ENCODE measurements at places on chromosomes 7 and 10. TPM values are rescaled to one million over a fixed set of nuclear protein-coding genes. Genes with fewer than 3 reads are reported as not detected.

GRCh38 chr7:94739180-94739579 lies 83.2 kb upstream of the SGCE start:
- H3K36me3 ChIP-seq = no peaks in the 10 kb centered on the region
- no peaks in the 10 kb centered on the region for H3K27me3 ChIP-seq
- H3K4me1 ChIP-seq = no peaks in the 10 kb centered on the region
- H3K4me3 ChIP-seq = no peak overlapping the region

DNA sequence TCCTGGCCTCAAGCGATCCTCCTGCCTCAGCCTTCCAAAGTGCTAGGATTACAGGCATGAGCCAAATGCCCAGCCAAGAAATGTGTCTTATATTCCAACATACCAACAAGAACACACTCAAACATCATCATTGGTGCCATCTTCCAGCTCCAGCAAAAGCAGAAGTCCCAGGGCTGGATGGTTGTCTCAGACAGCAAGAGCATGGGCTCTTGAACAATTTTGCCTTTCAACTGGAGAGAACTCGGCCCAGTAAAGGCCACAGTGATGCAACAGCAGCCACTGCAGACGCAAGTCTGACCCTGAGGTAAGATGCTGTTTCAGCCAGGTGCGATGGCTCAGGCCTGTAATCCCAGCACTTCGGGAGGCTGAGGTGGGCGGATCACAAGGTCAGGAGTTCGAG lies 52.8 kb upstream of the NFE2L3 start:
- H3K4me1 ChIP-seq = peaks cover 17% of the 10 kb centered on the region
- no peak for DNase-seq
- no peak overlapping the region for H3K4me3 ChIP-seq
- no peak overlapping the region for H3K27ac ChIP-seq
- peaks cover 23% of the 10 kb centered on the region for H3K27me3 ChIP-seq

DNA sequence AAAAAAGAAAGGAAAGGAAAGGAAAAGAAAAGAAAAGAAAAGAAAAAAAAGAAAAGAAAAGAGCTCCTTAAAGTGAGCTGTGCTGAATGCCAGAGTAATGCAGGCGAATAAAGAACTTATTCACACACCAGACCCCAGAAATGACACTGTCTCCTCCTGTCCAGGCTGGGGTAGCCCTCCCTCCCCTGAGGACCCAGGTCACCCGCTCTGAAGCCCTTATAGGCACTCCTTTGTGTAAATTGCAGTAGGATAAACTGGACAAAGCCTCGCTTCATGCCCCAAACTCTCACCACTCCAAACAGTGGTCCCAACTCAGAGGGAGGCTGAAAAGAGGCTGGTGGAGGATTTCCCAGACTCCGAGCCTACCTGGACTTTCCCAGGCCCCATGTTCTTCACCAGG lies 46.3 kb downstream of the PKD1L1 start:
- peaks cover 11% of the 10 kb centered on the region for H3K27me3 ChIP-seq
- peaks cover 16% of the 10 kb centered on the region for H3K4me1 ChIP-seq
- peak overlapping the region; percentile 60 for H3K4me3 ChIP-seq
- DNase-seq = no peak
- H3K36me3 ChIP-seq = no peaks in the 10 kb centered on the region
- H3K27ac ChIP-seq = peak overlapping the region; percentile 62

DNA sequence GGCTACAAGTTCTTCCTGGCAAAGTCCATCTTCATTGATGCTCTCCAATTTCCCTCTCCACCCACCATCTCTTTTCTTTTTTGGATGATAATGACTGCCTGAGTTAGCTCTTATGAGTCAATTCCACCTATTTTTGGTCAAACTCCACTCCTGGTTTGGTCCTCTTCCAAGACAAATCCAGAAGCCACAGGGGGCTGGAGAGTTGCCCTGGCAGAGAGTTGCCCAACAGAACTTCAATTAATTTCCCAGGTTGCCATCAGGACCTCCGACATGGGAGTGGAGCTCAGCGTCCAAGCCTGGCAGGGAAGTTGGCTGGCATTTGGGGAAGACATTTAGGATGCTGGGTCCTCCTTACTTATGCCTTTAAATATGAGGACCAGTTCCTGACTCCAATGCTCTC lies 29.2 kb upstream of the KCNMA1 start:
- peaks cover 18% of the 10 kb centered on the region for H3K27me3 ChIP-seq
- DNase-seq = no peak
- no peak overlapping the region for H3K27ac ChIP-seq
- H3K4me1 ChIP-seq = peaks cover 33% of the 10 kb centered on the region
- no peaks in the 10 kb centered on the region for H3K36me3 ChIP-seq

DNA sequence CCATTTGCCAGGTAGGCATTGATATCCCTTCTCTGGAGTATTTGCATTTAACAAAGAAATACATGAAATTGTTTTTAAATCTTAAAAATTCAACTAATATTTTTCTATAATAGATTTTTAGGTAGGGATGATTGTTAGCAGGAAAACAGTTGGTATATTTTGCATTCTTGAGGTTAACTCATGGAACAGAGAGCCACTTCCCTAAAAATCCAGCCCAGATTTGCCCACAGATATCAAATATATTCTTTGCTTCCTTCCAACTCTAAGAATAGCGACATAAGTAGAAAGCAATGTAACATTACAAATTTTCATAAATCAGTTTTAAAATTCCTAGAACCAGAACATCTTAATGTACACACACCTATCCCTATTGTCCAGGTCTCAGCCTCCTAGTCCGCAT lies 45.0 kb upstream of the ANLN start:
- no peak overlapping the region for H3K4me3 ChIP-seq
- DNase-seq = no peak
- no peaks in the 10 kb centered on the region for H3K27me3 ChIP-seq
- peaks cover 25% of the 10 kb centered on the region for H3K4me1 ChIP-seq

DNA sequence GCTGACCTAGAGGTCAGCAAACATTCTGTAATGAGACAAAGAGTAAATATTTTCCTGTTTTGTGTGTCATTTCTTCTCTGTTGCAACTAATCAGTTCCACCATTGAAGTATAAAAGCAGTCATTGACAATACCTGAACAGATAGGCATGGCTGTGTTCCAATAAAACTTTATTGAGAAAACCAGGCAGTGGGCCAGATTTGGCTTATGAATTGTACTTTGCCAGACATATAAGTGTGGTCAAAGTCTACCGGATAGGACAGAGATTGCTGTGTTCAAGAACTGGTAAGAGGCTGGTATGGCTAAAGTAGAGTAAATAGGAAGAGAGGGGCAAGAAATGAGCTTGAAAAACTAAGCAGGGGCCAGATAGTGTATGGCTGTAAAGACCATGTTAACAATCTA lies 38.3 kb upstream of the TAC1 start:
- H3K27me3 ChIP-seq = no peaks in the 10 kb centered on the region
- no peaks in the 10 kb centered on the region for H3K4me1 ChIP-seq
- H3K36me3 ChIP-seq = no peaks in the 10 kb centered on the region
- no peak for DNase-seq

- H3K4me1 ChIP-seq = peaks cover 5% of the 10 kb centered on the region
- H3K36me3 ChIP-seq = no peaks in the 10 kb centered on the region
- H3K27ac ChIP-seq = no peak overlapping the region
- H3K27me3 ChIP-seq = peaks cover 16% of the 10 kb centered on the region
- DNase-seq = no peak
Observed at GRCh38 chr10:132850896-132851295, 64.9 kb upstream of the NKX6-2 start.

GRCh38 chr10:13792006-13792405 lies 205.2 kb downstream of the PRPF18 start:
- H3K27ac ChIP-seq = no peak overlapping the region
- peaks cover 5% of the 10 kb centered on the region for H3K4me1 ChIP-seq
- no peak for DNase-seq
- H3K4me3 ChIP-seq = no peak overlapping the region
- H3K27me3 ChIP-seq = no peaks in the 10 kb centered on the region

- peaks cover 5% of the 10 kb centered on the region for H3K27me3 ChIP-seq
- no peaks in the 10 kb centered on the region for H3K36me3 ChIP-seq
- H3K4me3 ChIP-seq = no peak overlapping the region
- DNase-seq = no peak
- H3K4me1 ChIP-seq = peaks cover 10% of the 10 kb centered on the region
Observed at GRCh38 chr7:142999793-143000192, 27.1 kb downstream of the OR9A2 start.

GRCh38 chr7:85186083-85186520 lies 754 bp downstream of the SEMA3D start:
- peaks cover 41% of the 10 kb centered on the region for H3K4me1 ChIP-seq
- peak overlapping the region; percentile 90 for H3K27ac ChIP-seq
- peak; percentile 58 for DNase-seq
- peaks cover 5% of the 10 kb centered on the region for H3K27me3 ChIP-seq

DNA sequence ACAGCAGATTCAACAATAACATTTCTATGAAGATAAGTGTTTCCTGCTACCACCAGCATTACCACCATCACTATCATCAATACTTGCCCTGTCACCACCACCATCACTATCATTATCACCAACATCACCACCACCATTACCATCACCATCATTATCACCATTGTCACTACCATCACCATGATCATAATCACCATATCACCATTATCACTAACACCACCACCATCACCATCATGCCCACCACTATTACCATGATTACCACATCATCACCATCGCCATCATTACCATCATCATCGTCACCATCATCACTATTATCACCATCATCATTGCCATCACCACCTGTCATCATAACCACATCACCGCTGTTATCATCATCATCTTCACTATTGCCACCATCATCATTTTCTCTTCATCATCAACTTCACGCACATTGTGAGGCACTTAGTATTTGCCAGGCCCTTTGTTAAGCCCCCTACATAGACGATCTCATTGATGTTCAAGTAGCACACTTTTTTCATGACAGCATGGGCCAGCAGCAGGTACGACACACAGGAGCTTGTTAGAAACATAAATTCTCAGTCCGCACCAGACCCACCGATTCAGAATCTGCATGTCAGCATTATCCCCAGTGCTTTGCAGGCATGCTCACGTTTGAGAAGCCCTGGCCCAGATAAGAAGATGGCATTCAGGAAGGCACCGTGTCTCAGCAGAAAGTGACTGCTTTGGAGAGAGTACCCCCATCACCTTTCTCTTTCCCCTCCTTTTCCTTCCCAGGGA lies 161.1 kb downstream of the ADAM12 start:
- H3K4me1 ChIP-seq = peaks cover 17% of the 10 kb centered on the region
- no peak for DNase-seq
- H3K36me3 ChIP-seq = no peaks in the 10 kb centered on the region

- H3K27me3 ChIP-seq = peaks cover 14% of the 10 kb centered on the region
- peak overlapping the region; percentile 99 for H3K27ac ChIP-seq
- H3K4me3 ChIP-seq = peak overlapping the region; percentile 96
- peaks cover 45% of the 10 kb centered on the region for H3K4me1 ChIP-seq
- H3K36me3 ChIP-seq = peaks cover 12% of the 10 kb centered on the region
Observed at GRCh38 chr10:43137717-43138020, 576 bp upstream of the CSGALNACT2 start.

DNA sequence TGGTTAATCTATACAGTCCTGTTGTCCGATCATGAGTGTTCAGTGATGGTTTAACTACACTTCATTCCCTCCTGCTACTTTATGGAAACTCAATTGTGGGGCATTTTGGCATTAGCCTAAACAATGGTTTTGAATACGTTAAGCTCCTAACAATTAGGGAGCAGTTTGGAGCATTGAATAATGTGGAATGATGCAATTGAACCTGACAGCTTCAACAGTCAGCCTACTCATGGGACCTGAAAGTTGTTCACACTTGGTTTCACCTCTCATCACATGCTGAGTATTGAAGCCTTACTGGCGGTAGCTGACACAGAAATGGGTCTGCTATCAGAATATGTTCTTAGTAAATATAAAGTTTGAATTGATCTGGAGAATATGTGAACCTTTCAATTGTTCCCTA lies 186.1 kb downstream of the MLLT10 start:
- DNase-seq = no peak
- H3K4me3 ChIP-seq = no peak overlapping the region
- H3K4me1 ChIP-seq = peaks cover 61% of the 10 kb centered on the region
- H3K27me3 ChIP-seq = no peaks in the 10 kb centered on the region

DNA sequence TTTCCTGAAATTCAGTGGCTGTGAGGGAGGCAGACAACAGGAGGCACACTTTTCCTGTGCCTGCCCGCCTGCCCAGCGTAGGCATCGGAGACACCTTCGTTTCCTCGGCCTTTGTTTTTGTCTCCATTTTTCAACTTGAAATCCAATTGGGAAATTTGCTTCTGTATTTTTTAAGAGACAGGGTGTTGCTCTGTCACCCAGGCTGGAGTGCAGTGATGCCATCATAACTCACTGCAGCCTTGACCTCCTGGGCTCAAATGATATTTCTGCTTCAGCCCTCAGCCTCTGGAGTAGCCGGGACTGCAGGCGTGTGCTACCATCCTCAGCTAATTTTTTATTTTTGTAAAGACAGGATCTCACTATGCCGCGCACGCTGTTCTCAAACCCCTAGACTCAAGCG lies 116.8 kb downstream of the CYTH3 start:
- peaks cover 9% of the 10 kb centered on the region for H3K4me1 ChIP-seq
- no peak for DNase-seq
- no peak overlapping the region for H3K4me3 ChIP-seq
- H3K27ac ChIP-seq = no peak overlapping the region
- peaks cover 34% of the 10 kb centered on the region for H3K36me3 ChIP-seq

DNA sequence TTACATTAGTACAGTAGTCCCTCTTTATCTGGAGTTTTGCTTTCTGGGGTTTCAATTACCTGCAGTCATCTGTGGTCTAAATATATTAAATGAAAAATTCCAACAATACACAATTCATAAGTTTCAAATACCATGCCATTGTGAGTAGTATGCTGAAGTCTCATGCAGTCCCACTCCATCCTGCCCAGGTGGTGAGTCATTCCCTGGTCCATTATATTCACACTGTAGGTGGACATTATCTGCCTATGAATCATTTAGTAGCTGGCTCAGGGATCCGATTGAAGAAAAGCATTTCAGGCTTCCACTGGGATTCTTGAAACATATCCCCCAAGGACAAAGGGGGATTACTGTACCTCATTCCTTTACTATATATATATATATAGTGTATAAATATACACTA lies 298.2 kb upstream of the GALNT17 start:
- peaks cover 6% of the 10 kb centered on the region for H3K4me1 ChIP-seq
- H3K27me3 ChIP-seq = peaks cover 3% of the 10 kb centered on the region
- DNase-seq = no peak
- no peak overlapping the region for H3K4me3 ChIP-seq
- no peak overlapping the region for H3K27ac ChIP-seq

- no peak overlapping the region for H3K4me3 ChIP-seq
- H3K27ac ChIP-seq = no peak overlapping the region
- H3K4me1 ChIP-seq = no peaks in the 10 kb centered on the region
- H3K36me3 ChIP-seq = no peaks in the 10 kb centered on the region
- DNase-seq = no peak
- H3K27me3 ChIP-seq = peaks cover 2% of the 10 kb centered on the region
Observed at GRCh38 chr10:26169466-26169865, 47.1 kb upstream of the GAD2 start.

GBX1 gene
- total RNA-seq = not detected

NPTX2 gene
- total RNA-seq = not detected

ARL5B gene
- 8.6 TPM for total RNA-seq

POU6F2 gene
- not detected for total RNA-seq

CCL24 gene
- not detected for total RNA-seq

FAM13C gene
- not detected for total RNA-seq

ATOH7 gene
- not detected for total RNA-seq

GPC2 gene
- 1.4 TPM for total RNA-seq

NKX1-2 gene
- not detected for total RNA-seq

KCND2 gene
- not detected for total RNA-seq

WDFY4 gene
- total RNA-seq = not detected

Data from HFFc6 (cell line).